ENCODE measurements at places on chromosomes 7 and 10.

DNA sequence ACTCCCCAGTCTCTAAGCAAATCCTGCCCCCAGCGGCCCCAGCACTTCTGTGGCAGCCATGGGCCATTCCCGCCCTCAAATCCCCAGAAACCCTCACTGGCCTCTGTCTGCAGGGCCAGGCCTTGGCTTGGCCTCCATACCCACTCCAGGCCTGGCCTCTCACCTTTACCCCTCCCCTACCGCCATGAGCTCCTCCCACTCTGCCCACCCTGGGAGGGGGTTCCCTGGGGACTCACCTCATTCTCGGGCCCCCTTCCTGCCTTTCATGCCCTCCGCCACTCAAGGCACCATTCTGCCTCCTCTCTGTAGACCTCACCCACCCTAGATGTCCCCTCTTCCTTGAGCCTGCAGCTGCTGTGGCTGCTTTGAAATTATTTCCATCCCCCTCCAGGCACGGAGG, 41.0 kb downstream of the PRF1 start:
- DNase-seq = no peak

GRCh38 chr7:50512384-50512783, 52.8 kb downstream of the DDC start:
- no peak for DNase-seq

GRCh38 chr7:99618726-99619125, 2.0 kb downstream of the ZSCAN25 start:
- no peak for DNase-seq

DNA sequence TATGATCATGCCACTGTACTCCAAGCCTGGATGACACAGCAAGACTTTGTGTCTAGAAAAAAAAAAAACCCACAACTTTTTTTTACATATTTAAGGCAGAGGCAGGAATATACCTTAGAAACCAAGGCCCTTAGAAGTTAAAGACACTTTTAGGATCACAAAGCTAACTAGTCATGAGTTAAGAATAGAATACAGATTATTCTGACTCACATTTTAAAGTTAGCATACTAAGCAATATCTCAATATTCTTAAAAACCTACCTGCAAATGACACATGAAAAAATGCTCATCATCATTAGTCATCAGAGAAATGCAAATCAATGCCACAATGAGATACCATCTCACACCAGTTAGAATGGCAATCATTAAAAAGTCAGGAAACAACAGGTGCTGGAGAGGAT, 177.7 kb downstream of the CHCHD3 start:
- DNase-seq = no peak

DNA sequence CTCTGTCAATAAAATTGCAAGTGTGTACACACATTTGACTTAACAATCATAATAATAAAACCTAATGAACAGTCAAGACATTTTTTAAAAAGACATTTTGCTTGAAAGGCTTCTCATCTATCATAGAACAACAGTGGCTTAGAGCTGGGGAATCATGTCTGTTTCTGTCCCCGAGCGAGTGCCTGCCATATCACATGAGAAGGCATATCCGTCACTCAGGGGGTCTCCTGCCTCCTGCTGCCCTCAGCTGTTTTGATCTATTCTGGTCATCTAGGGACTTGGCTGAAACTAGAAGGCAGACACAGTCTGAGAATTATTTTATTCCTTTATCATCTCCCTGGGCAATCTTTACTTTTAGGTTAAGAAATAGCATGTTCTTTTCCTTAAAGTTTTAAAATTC, 278.7 kb upstream of the KLF6 start:
- no peak for DNase-seq

DNA sequence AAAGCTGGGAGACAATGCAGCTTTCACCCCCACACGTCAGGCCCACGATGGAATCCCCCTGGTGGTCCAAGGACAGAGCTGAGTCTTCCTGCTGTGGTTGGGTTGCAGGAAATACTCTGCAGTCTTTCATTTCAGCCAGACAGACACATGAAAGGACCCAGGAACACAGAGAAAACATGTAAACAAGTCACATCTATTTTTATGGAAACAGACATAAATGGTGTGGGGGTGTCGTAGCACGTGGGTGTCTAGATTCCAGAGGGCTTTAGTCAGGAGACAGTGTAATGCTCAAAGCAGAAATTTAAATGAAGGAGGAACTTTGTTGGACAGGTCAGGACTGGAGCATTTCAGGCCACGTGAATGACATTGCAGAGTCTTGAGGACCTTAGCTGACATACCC, 444.6 kb downstream of the SUGCT start:
- no peak for DNase-seq

DNA sequence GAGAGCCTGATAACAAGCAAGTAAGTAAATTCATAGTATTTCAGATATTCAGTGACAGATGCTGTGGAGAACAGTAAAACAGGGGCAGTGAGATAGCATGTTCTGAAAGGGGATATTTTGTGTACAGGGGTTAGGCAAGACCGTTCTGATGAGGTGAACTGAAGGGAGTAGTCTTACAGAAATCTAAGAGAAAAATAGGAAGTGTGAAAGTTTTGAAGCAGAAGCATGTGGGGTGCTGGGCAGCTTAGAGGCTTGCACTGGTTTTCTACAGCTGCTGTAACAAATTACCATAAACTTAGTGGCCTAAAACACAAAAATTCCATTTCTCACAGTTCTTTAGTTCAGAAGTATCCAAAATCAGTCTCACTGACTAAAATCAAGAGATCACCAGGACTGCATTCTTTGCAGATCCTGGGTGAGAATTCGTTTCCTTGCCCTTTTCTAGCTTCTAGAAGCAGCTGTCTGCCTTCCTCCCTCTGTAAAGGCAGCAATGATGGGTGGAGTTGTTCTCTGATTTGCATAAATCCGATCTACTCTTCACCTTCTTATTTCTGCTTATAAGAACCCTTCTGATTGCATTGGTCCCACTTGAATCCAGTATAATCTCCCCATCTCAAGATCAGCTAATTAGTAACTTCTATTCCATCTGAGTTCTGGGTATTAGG, 7.5 kb upstream of the KLF14 start:
- no peak for DNase-seq

- DNase-seq = no peak
These were observed 151.3 kb upstream of the RSU1 start for GRCh38 chr10:16968416-16969041.

- DNase-seq = no peak
These were observed 40.3 kb upstream of the SH2D4B start for GRCh38 chr10:80497187-80498077.
